Stimulated activated CD8-positive, alpha-beta memory T cell treated with anti-CD3 and anti-CD28 coated beads, Interleukin-7, amount 100 ng/mL, for 24 hours (primary cell): ENCODE measurements at places on chromosomes 5 and 9.

GRCh38 chr9:38761999-38762398 lies 42.1 kb upstream of the FAM240B start:
- DNase-seq: no peak

- no peak for DNase-seq
Measured at GRCh38 chr9:137293094-137293481, 9.0 kb downstream of the NRARP start.

DNA sequence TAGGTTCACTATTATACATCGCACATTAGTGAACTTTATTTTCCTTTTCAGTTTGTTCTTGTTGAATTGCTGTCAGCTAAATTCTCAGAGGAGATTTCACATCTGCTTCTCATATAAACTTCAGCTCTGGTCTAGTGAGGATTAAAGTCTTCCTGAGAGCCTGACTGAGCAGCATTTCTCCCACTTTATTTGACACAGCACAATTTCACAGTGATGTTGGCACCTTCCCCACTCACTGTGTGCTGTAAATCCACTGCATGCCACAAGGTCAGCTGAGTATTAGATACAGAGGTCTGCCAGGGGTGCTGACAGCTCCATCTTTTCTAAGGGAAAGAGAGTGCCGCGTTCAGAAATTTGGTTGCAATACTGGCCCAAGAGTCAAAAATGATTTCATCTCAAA lies 567.4 kb downstream of the PRR16 start:
- DNase-seq: no peak

DNA sequence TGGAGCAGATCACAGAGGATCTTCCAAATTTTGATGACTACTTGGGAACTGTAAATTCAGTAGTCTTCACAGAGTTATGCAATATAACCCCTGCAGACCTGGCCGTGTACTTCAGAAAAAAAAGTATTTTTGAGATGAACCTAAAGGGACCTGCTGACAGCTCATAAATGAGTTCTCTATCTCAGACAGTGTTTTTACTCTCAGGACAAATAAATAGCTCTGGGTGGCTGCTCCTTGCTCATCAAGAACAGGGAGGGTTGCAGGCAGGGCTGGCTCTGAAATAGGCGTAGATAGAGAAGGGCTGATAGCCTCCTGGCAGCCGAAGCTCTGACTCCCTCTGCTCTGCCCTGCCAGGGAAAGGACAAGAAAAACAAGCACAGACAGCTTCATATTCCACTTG lies 64.8 kb downstream of the PLAC8L1 start:
- no peak for DNase-seq

DNA sequence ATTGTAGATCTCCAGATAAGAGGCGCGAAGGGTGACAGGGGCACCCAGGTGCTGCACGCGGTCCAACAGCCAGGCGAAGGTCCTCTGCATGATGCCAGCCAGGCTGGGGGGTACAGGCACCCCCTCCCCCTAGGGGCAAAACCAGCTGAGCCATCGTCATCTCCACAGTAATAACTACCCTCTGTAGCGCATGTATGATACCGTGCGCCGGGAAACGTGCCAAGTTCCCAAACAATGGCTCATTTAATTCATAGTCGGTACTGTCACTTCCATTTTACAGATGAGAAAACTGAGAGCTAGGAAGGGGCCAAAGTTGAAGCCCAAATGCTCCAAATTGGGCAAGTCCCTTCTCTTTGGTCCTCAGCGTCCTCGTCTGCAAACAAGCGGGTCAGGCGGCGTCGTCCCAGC lies 1.5 kb downstream of the KIF12 start:
- DNase-seq: no peak

GRCh38 chr5:158419186-158419585 lies 560.2 kb upstream of the CLINT1 start:
- DNase-seq: no peak

DNA sequence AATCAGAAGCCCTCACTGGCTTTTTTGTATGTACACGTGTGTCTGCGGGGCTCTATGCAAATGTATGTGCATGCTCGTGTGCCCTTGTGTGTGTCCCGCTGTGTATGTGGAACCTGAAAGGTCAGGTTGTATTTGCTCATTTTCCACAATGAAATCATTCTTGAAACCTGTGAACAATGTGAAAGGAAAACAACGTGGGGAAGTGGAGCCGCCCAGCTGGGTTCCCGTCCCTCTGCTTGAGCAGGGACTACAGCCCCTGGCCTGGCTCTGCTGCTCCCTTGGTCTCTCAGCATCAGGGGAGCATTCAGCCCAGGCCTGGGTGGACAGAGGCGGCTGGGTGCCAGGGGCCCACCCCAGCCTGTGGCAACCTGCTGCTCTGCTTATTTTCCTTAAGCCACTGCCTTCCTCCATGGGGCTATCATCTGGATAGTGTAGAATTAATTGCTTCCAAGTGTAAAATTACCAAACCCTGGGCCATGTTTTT lies 3.0 kb downstream of the ECSCR start:
- DNase-seq: no peak

GRCh38 chr9:134722120-134722701 lies 80.6 kb downstream of the COL5A1 start:
- DNase-seq: no peak

GRCh38 chr5:30000231-30000630 lies 1193.3 kb upstream of the CDH6 start:
- DNase-seq: no peak

- DNase-seq: no peak
Measured at GRCh38 chr9:88980740-88981203, 10.5 kb upstream of the S1PR3 start.

- no peak for DNase-seq
Measured at GRCh38 chr5:3010301-3010952, 258.9 kb upstream of the IRX2 start.

- DNase-seq: no peak
Measured at GRCh38 chr9:133980864-133981588, 11.1 kb downstream of the VAV2 start.
